GM10248 (cell line): ENCODE measurements at places on chromosomes 2 and 18.

DNA sequence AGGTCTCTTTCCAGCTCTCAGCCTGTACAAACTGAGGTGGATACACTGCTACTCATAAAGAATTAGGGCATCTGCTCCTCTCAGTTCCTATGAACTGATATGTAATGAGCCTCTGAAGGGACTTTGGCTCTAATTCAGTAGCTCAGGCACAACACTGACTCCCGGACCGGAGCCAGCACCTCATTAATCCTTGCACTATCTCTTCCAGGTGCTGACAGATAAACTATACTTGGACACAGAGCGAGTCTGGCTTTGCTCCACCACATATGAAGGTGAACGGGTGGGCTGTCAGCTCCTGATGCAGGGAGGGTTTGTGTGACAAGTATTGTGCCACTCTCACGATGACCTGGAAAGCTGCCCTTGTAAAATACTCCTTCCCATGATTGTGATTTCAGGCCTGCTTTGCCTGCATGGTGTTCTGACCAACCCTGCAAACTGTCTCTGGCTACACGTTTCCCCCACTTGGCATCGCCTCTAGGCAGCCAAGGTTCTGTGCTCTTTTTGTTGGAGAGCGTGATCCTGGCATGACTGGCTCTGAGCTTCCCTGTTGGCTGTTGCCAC is 111.6 kb upstream of the LMAN1 start:
- DNase-seq = no peak

DNA sequence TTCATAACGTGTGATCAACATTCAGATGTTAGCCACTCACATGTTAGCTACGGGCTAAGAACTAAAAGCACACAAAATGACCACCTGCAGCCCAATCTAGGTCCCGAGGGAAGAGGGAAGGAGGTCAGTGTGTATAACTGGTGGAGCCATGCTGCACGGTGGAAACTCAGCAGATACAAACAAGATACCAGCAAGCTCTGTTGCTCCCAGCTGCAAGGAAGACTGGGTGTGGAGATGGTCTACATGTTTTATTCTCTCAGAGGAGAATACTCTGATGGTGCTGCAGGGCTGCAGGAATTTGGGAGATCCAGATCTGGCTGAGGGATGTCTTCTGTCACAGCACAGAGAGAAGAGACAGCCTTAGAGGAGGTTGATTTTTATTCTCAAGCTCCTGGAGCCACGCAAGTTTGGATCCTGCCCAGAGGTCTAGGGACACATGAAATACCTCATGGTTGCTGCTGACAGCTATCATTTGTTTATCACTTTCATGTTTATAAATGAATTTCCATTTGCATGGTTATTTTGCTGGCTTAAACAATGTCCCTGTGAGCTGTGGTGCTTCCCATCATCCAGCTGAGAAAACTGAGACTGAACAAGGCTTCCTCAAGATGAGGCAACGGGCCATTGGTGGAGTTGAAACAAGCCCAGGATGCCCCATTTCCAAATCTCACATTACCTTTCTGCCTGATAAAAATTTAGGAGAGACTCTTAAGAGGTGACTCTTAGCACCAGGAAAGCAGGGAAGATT is 30.9 kb downstream of the RNF144A start:
- DNase-seq = no peak

GRCh38 chr18:35973650-35974049 is 1.2 kb downstream of the RMP24 start:
- DNase-seq = no peak

- DNase-seq = no peak
Measured at GRCh38 chr2:79086255-79086654, 1.5 kb downstream of the REG1B start.

DNA sequence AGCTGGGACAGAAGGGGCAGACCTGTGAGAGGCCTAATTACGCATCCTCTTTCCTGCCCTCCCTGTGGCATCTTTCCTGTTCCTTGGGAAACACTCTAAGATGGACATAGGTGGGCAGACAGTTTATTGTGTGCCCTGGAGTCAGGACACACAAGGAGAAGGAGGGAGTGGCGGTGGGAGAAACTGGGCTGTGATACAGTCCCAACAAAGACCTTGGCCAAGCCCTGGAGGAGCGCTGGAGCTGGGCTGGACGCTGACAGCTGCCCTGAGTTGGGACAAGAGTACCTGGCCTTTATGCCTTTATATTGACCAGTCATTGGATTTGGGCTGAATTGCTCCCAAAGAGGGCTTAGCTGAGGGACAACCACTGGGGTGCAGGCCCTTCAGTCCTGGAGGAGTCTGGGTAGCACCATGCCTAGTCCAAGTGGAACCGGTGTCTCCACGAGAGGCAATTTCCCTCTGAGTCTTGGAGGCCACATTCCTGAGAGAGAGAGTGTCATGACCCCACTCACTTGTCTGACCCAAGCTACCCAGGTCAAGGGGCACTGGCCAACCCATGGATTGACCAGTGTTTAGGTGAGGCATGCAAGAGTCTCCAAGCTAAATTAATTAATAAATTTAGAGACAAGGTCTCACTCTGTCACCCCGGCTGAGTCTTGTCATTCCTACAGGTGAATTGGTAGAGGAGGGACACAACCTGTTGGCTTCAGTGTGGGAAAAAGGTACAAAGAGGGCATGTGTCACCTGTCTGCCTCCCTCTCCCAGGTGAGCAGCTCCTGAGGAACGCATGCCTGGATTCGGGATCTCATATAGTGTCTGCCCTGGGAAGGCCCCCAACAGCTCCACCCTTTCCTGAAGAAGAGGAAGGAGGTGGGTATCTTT is 107.1 kb upstream of the ST3GAL5 start:
- no peak for DNase-seq

DNA sequence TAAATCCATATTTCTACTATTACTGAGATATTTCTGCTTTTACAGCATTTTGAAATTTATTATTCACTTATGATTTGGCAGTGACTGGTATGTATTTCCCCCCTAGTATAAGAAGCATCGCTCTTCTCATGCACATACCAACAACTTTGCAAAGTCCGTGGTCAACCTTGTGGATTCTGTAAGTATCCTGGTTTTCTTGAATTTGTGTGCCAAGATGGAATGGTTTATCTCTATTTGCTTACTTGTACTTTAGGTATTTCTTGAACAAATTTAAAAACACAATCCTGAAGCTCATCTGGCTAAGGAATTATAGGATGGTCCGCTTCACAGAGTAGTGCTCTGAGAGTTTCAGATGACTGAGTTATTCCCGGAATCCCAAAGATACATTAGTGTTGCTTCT is 85.0 kb upstream of the FAM237A start:
- no peak for DNase-seq

- DNase-seq = no peak
Measured at GRCh38 chr2:19801367-19802080, 100.3 kb downstream of the TTC32 start.

GRCh38 chr2:72673279-72673678 is 152.6 kb downstream of the EXOC6B start:
- no peak for DNase-seq

DNA sequence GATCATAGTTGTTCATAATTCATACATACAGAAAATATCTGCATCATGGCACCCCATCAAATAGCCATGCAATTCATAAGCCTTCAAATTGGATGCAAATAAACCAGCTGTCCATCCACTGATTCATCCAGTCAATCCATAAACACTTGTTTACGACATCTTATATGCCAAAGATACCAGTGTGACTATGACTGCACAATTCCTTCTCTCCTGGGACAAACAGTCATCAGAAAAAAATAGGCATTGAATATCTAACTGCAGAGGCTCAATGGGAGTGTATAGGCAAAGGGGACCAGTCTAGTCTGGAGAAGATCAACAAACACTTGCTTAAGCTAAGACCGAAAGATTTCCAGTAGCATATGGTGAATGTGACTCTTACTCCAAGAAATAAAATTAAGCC is 70.0 kb downstream of the COL4A3 start:
- DNase-seq = no peak

GRCh38 chr18:46035696-46036680 is 36.1 kb downstream of the PSTPIP2 start:
- DNase-seq = no peak

DNA sequence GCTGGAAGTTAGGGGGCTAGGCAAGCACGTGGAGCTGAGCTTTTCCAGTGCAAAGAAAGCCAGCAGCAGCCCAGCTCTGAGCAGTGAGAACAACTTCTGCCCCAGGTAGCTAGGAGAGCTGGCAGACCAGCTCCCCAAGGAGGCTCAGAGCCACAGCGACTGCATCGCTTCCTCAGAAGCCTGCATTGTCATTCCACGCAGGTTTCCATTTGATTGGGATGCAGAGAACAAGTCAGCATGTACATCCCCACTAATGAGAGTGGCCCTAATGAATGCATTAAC is 45.1 kb downstream of the C1QL2 start:
- no peak for DNase-seq

DNA sequence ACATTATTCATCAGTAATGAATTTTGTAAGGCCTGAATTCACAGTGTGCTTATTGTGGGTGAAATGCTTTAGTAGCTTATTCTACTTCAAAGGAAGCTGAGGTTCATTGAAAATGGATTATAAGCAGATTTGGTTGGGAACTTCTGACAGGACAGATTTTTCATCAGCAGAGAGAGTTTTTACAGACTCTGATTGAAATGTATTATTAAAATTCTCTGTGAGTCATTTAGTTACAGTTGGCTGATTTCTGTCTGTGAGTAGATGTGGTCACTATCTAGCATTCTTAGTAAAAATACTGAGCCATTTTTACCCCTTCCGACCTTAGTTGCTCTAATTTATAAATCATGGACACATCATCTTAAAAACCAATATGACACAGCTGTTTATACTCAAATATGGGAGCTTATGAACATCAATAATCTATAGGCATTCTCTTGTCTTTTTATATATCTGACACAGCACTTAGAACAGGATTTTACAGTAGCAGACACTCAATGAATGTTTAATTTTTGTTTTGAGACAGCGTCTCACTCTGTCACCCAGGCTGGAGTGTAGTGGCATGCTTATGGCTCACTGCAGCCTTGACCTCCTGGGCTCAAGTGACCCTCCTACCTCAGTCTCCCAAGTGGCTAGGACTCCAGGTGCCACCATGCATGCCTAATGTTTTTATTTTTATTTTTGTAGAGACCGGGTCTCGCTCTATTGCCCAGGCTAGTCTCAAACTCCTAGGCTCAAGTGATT is 239.6 kb downstream of the BABAM2 start:
- DNase-seq = no peak

DNA sequence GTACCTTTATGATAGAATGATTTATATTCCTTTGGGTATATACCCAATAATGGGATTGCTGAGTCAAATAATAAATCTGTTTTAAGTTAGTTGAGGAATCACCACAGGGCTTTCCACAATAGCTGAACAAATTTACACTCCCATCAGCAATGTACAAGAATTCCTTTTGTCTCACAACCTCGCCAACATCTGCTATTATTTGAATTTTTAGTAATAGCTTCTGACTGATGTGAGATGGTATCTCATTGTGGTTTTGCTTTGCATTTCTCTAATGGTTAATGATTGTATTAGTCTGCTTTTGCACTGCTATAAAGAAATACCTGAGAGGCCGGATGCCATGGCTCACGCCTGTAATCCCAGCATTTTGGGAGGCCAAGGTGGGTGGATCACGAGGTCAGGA is 1387.6 kb upstream of the ACVR2A start:
- DNase-seq = no peak

- DNase-seq = no peak
Measured at GRCh38 chr2:119477113-119477505, 45.5 kb downstream of the TMEM37 start.

DNA sequence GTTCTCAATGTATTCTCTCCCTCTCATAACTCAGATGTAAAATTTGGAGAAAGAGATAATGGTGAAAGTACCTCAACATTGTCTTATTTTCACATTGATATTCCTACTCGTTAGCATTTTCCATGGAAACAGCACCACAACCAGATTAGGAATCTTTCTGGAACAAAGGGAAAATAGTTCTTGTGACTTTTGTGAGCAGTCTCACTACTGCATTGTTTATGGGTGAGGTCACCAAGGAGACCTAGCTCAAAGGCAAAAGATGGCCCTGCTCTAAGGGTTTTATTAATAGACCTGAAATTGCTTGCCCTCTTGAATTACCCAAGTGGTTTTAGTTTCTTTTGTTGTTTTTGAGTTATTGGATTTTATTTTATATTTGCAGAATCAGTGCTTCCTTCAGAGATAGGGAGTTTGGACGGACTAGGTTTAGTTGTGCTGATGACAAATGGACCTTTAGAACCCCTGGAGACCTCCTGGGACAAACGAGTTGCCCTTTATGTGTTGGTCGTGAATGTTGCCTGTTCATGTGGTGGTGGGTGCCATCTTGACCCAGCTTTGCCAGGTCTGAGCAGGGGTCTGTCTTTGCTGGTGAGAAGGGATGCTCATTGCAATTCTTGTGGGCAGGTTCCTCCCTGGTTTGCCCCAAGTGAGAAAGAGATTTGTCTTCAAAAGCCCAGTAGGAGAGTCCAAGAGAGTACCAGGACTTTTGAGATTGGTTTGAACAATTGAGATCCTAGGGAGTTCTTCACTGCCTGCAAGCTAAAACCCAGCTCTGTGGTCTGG is 58.1 kb downstream of the INPP4A start:
- no peak for DNase-seq

DNA sequence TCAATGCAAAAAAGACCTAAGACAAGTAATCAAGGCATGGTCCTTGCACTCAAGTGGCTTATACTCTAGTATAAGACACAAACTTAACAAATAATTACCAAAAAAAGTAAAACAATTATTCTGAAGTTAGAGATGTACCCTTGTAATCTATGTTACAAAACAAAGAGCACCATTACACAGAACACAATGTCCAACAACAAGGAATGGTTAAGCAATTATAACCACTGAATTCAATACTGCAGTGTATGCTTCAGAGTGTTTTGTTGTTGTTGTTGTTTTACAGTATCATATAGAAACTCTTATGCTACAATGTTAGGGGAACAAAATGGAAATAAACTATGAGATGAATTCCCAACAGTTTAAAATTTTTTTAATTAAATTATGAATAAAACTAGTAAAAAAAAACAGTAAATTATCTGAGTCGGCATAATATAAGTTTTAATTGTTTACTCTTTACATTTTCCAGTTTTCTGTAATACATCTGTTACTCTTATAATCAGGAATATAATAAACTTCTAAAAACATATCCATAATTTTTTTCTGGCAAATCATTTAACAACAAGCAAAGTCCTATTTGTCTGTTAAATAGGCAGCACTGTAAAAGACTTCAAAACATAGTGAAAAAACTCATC is 29.2 kb downstream of the ROCK2 start:
- DNase-seq = no peak

DNA sequence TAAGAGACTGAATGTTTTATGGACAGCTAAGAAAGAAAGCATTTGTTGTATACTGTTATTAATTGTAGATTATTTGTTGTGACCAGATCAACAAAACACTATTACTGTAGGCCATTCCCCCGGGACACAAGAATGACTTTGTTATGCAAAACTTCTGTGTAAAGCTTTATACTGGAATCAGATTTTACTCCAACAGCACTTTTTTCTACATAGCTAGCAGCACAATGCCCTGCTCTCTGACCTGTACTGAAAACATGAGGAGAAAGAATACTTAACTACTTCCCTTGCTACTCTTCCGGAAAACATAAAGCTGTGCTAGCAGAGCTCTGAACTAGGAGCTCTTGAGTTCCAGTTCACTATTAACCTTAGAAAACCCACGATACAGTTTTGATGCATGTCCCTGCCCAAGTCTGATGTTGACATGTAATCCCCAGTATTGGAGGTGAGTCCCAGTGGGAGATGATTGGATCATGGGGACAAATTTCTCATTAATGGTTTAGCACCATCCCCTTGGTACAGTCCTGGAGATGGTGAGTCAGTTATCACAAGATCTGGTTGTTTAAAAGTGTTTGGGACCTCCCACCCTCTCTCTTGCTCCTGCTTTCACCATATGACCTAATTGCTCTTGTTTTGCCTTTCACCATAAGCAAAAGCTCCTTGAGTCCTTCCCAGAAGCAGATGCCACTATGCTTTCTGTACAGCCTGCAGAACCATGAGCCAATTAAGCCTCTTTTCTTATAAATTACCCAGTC is 601.1 kb upstream of the PIK3C3 start:
- DNase-seq = no peak
